ENCODE measurements at places on chromosomes 7 and 10. TPM values are rescaled to one million over a fixed set of nuclear protein-coding genes. Genes with fewer than 3 reads are reported as not detected.
A peak's percentile ranks its signal among the peaks of the same experiment; 100 is the strongest.

DNA sequence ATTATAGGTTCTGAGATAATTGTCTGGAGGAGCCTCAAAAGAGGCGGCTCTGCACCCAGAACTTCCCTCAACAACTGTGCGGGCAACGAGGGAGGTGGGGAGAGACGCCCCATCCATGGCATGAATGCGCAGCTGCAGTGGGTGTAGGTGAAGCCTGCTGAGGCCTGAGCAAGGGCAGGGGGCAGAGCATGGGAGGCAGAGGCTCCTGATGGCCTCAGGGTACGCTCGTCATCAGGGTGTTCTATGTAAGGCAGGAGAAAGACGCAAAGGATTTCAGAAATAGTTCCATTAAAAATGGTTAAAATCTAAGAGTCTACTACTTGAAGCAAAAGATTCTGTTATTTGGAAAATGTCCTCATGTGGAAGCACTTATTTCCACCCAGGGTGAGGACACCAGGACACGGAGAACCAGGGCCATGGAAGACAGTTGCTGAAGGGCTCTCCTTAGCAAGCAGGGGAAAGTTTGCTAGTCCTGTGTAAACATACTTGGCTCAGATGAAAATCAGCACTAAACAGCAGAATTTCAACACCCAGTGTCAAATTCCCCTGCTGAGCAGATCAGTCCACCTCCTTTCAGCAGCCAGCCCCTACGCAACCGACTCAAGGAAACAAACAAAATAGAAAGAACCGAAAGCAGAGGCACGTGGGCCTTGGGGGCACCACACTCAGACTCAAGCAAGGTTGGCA lies 18.9 kb downstream of the INSIG1 start:
- DNase-seq, result no peak

DNA sequence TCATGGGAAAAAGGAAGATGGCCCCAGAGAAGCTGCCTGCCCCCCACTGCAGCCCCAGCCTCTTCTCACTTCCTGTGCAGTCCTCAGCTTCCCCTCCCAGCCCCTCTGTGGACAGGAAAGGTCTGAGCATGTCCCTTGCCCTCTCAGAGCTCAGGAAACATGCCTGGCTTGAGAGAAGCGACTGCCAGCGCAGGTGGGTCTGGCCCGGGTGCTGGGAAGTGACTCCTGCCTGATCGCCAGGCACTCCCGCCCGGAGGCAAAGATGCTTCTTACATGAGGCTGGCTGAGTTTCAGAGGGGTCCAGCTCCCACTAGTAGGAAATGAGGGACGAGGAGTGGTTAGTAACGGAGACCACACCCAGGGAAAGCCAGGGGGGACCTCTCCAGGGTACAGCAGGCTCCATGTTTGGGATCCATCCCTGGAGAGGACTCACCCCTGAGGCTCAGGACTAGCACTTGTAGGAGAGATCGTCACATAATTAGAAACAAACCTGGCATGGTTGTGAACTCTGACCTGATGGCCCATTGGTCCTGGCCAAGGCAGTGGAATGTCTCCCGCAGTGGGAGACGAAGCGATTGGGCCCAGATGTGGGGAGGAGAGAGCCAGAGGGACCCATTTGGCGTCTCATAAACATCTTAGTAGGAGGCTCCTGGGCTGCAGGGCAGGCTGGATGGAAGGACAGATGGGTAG lies 12.3 kb downstream of the ELN start:
- DNase-seq, result no peak

DNA sequence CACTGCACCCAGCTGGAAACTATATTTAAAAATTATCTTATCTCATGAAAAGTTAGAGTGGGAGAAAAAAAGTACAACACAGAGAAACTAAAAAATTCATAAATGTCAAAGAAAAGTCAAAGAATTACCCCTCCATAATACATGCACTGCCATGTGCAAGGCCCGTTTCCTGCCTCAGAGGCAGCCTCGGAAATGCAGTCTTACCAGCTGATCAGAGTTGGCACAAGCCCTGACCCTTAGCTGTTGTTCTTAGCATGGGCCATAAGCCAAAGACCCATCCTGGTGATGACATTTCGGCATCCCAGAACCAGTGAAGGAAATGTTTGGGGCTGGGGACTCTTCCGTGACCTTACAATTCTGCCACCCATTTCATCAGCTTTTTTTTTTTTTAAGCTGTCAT lies 21.6 kb downstream of the RBM48 start:
- no peak for DNase-seq

- DNase-seq, result no peak
These were observed 2.6 kb downstream of the LUC7L2 start for GRCh38 chr7:139362302-139362701.

- peak; percentile 80 for DNase-seq
These were observed 4.4 kb upstream of the CLIP2 start for GRCh38 chr7:74284781-74285259.

Gene ZNF503
- 0.26 TPM for polyA plus RNA-seq

Gene HOXA10
- polyA plus RNA-seq, result not detected

Gene CALHM3
- not detected for polyA plus RNA-seq
